Stimulated activated CD8-positive, alpha-beta memory T cell treated with anti-CD3 and anti-CD28 coated beads, Interleukin-4, amount 100 ng/mL, for 1 hour (primary cell): ENCODE measurements at places on chromosomes 2 and 18.

DNA sequence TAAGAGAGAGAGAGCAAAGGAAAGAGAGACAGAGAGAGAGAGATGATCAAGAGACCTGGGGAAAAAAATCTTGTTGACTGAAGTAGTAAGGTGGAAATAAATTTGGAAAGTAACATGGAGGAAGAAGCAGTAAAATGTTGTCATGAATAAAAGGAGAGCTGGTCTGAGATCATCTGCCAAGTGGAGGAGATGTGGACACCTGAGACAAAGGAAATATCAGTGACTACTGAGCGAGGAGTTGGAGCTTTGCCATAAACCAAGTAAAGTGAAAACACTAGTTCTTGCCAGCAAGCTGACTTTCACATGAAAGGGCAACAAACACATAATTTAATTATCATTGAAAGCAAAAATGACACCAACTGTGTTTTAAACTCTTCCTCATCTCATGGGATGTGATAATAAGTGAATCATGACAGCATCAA is 49.0 kb upstream of the DSG1 start:
- no peak for DNase-seq

DNA sequence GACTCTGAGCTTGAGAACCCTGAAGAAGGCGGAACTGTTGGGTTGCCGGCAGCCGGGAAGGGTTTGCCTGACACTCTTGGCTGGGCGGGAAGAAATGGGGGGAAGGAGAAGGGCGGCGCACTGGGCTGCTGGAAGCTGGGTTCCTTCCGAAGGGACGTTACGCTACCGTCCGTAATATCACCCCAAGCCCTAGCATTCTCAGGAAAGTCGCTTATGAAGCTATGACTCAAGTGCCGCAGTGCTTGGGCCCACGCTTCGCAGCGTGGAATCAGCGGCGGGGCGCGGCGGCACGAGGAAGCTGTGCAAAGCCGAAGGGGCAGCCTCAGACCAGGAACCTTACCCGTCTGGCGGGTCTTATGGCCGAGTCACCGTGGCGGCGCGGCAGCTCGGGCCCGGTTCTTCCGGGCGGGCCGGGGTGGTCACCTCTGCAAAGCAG is 50.2 kb upstream of the SIGLEC15 start:
- DNase-seq = peak; percentile 8

- no peak for DNase-seq
Observed at GRCh38 chr2:8636721-8637636, 44.9 kb upstream of the ID2 start.

DNA sequence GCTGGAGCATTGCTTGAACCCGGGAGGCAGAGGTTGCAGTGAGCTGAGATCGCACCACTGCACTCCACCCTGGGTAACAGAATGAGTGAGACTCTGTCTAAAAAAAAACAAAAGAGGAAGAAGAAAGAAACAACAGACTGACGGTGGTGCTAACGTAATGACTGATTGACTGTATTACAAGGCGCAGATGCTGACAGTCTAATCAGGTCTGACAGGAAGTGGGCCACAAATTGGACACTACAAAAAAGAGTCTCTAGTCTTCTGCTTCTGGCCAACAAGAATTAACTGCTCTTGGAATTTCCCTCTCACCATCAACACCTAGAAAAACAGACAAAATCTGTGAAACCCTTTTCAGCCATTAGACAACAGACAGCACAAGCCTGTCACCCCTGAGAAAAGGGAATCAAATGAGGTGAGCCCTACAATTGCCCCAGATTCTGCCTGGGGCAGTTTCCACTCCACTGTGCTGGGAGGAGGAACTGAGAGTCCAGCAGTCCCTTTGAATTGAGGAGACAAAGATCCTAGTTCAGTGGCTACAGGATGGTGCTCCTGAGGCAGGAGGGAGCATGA is 43.3 kb downstream of the SNED1 start:
- no peak for DNase-seq

GRCh38 chr2:209687323-209687969 is 84.2 kb upstream of the UNC80 start:
- no peak for DNase-seq

DNA sequence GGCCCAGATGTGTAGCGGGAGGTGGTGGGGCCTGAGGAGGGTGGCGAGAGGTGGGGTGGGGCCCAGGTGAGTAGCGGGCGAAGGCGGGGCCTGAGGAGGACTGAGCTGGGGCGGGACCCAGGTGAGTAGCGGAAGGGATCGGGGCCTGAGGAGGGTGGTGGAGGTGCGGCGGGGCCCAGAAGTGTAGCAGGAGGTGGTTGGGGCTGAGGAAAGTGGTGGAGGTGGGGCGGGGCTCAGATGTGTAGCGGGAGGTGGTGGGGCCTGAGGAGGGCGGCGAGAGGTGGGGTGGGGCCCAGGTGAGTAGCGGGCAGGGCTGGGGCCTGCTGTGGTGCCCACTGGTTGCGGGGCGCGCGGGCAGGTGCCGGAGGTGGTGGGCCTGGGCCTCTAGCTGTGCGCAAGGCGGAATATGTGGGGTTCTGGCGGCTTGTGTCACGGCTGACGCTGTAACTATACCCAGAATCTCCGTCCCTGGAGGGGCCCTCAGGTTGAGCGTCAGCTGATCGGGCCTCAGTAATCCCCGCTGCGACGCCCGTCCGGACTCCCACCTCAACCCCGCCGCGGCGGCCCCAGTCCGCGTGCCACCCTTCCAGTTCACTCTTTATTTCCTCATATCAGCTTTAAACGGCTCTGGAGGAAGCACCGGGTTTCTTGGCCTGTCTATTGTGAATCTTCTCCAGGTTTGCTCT is 866 bp upstream of the SF3B6 start:
- DNase-seq = no peak

DNA sequence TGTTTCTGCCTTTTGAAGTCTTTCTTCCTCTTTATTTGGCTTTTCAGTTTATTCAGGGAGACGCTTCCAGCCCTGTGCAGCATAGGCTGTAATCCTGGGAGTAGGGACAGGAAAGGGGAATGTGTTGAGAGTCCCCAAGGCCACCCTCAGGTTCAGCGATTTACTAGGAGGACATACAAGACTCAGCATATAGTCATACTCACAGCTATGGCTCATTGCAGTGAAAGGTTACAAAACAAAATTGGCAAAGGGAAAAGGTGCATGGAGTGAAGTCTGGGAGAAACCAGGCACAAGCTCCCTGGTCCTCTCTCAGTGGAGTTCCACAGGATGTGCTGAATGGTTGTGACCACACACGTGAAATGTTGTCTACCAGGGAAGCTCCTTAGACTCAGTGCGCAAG is 49.6 kb upstream of the ZNF638 start:
- no peak for DNase-seq
